ENCODE measurements at places on chromosomes 6 and 20. TPM values are rescaled to one million over a fixed set of nuclear protein-coding genes. Genes with fewer than 3 reads are reported as not detected.

The CTCFL gene
- 0.28 TPM for total RNA-seq

The SLC17A2 gene
- not detected for total RNA-seq

- DNase-seq = no peak
- H3K36me3 ChIP-seq = no peaks in the 10 kb centered on the region
- no peaks in the 10 kb centered on the region for H3K27me3 ChIP-seq
- H3K4me1 ChIP-seq = no peaks in the 10 kb centered on the region
- H3K4me3 ChIP-seq = no peak overlapping the region
- no peak overlapping the region for H3K27ac ChIP-seq
These were observed 50.2 kb upstream of the SIRPG start for GRCh38 chr20:1707588-1708449.

The PRSS16 gene
- total RNA-seq = 0.50 TPM

- no peak overlapping the region for H3K4me3 ChIP-seq
- no peak overlapping the region for H3K27ac ChIP-seq
- no peaks in the 10 kb centered on the region for H3K4me1 ChIP-seq
- no peak for DNase-seq
- no peaks in the 10 kb centered on the region for H3K36me3 ChIP-seq
These were observed 162.8 kb downstream of the SYNE1 start for GRCh38 chr6:152474354-152474753.

The PTCRA gene
- 0.50 TPM for total RNA-seq

DNA sequence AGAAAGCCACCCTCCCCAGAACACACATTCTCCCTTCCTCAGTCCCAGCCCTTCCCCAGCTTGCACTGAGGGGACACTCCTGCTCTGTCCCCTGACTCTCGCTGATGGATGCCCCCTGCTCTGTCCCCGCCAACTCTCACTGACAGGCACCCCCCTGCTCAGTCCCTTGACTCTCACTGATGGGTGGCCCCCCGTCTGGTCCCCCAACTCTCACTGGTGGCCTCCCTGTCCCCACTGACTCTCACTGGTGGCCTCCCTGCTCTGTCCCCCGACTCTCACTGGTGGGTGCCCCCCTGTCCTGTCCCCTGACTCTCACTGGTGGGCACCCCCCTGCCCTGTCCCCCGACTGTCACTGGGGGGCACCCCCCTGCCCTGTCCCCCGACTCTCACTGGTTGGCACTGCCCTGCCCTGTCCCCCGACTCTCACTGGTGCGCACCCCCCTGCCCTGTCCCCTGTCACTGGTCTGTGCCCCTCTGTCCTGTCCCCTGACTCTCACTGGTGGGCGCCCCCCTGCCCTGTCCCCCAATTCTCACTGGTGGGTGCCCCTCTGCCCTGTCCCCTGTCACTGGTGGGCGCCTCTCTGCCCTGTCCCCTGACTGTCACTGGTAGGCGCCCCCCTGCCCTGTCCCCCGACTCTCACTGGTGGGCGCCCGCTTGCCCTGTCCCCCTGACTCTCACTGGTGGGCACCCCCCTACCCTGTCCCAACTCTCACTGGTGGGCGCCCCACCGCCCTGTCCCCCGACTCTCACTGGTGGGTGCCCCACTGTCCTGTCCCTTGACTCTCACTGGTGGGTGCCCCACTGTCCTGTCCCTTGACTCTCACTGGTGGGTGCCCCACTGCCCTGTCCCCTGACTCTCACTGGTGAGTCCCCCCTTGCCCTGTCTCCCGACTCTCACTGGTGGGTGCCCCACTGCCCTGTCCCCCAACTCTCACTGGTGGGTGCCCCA, 60.9 kb downstream of the GINS1 start:
- no peak for DNase-seq
- H3K27ac ChIP-seq = no peak overlapping the region
- H3K36me3 ChIP-seq = peaks cover 60% of the 10 kb centered on the region
- H3K27me3 ChIP-seq = no peaks in the 10 kb centered on the region
- no peaks in the 10 kb centered on the region for H3K4me1 ChIP-seq

The RCAN2 gene
- total RNA-seq = 16.4 TPM

GRCh38 chr6:161374971-161375873, 101.4 kb upstream of the AGPAT4 start:
- no peaks in the 10 kb centered on the region for H3K27me3 ChIP-seq
- H3K4me3 ChIP-seq = no peak overlapping the region
- H3K36me3 ChIP-seq = no peaks in the 10 kb centered on the region
- peak overlapping the region; percentile 6 for H3K27ac ChIP-seq
- peaks cover 32% of the 10 kb centered on the region for H3K4me1 ChIP-seq

- no peak overlapping the region for H3K4me3 ChIP-seq
- no peaks in the 10 kb centered on the region for H3K36me3 ChIP-seq
These were observed 157.6 kb downstream of the MCHR2 start for GRCh38 chr6:99836471-99836870.

- no peaks in the 10 kb centered on the region for H3K27me3 ChIP-seq
- H3K36me3 ChIP-seq = no peaks in the 10 kb centered on the region
- DNase-seq = peak; percentile 93
- H3K4me3 ChIP-seq = no peak overlapping the region
- peaks cover 34% of the 10 kb centered on the region for H3K4me1 ChIP-seq
- H3K27ac ChIP-seq = peak overlapping the region; percentile 27
These were observed 66.6 kb downstream of the EZR start for GRCh38 chr6:158752613-158753012.

The PSMB8 gene
- total RNA-seq = 30.4 TPM

DNA sequence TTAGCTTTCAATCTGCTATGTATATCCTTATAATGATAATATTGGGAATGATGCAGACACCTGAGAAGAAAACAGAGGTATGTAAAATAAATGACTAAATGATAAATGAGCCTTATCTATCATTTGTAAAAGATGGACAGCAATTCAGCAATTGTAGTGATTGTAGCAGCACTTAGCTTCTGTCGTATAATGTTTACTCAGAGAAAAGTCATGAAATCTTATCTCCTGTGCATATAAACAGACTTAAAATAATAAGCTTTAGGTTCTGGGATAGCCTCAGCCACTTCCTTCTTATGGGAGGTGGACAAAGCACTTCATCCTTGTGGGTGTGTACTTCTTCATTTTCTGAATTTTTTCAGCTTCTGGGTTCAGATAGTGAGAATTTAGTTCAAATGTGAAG, 324.8 kb upstream of the MAP3K7 start:
- H3K4me1 ChIP-seq = no peaks in the 10 kb centered on the region
- no peak overlapping the region for H3K4me3 ChIP-seq
- no peaks in the 10 kb centered on the region for H3K36me3 ChIP-seq

The TCP11 gene
- 2.0 TPM for total RNA-seq

DNA sequence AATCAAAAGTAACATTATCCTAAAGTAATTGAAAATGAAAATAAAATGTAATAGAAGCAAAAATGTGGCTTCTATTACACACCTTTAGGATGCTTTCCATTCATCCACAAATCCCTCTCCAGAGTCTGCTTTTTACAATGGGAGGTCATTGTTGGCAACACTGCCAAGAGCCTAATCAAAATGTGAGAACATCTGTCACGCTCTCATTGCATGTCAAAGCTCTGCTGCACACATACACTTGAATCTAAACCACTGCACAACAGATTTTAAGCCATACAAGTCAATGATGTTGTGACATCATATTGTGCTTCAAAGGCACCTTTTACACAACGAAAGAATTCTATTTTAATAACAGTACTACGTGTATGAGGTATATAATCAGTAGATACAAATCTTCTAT, 82.1 kb downstream of the PREP start:
- no peak for DNase-seq
- no peaks in the 10 kb centered on the region for H3K4me1 ChIP-seq
- H3K27ac ChIP-seq = no peak overlapping the region
- H3K27me3 ChIP-seq = no peaks in the 10 kb centered on the region

- H3K4me3 ChIP-seq = no peak overlapping the region
- DNase-seq = no peak
- H3K4me1 ChIP-seq = no peaks in the 10 kb centered on the region
These were observed 199.0 kb downstream of the PRKN start for GRCh38 chr6:162528538-162528937.

- no peak overlapping the region for H3K27ac ChIP-seq
- H3K4me1 ChIP-seq = no peaks in the 10 kb centered on the region
- H3K27me3 ChIP-seq = no peaks in the 10 kb centered on the region
- no peak for DNase-seq
These were observed 112.1 kb upstream of the BCLAF1 start for GRCh38 chr6:136401749-136402148.

GRCh38 chr20:6780433-6781190, 13.1 kb downstream of the BMP2 start:
- H3K4me1 ChIP-seq = no peaks in the 10 kb centered on the region
- H3K27me3 ChIP-seq = no peaks in the 10 kb centered on the region
- no peak overlapping the region for H3K4me3 ChIP-seq
- no peak overlapping the region for H3K27ac ChIP-seq

The DEF6 gene
- total RNA-seq = 6.2 TPM

GRCh38 chr20:62441987-62442539, 14.7 kb upstream of the RBBP8NL start:
- no peak for DNase-seq
- peaks cover 16% of the 10 kb centered on the region for H3K4me1 ChIP-seq

- H3K27me3 ChIP-seq = no peaks in the 10 kb centered on the region
- no peak overlapping the region for H3K27ac ChIP-seq
- DNase-seq = peak; percentile 24
- no peaks in the 10 kb centered on the region for H3K4me1 ChIP-seq
- no peaks in the 10 kb centered on the region for H3K36me3 ChIP-seq
These were observed 3.5 kb upstream of the NT5DC1 start for GRCh38 chr6:116096979-116097816.

The EFCAB8 gene
- 0.10 TPM for total RNA-seq

The TBCC gene
- total RNA-seq = 32.8 TPM

DNA sequence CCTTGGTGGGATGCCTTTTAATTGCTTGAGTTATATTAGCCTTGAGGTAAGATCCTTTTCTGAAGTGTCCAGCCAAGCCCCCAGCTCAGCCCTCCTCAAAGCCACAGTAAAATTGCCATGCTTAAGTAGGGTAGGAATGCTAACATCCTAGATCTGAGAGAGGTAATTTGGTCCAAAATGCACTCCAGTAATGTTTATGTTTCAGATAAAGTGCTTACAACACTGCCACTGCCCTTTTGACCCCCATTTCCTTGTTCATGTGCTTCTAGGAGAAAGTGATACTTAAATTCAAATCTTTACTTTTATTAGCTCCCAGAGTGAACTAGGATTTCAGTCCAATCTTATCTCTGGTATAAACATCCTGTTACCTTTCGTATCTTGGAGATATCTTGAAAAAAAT, 318.0 kb downstream of the BMP2 start:
- no peak overlapping the region for H3K27ac ChIP-seq
- H3K4me1 ChIP-seq = no peaks in the 10 kb centered on the region
- H3K36me3 ChIP-seq = no peaks in the 10 kb centered on the region
- H3K4me3 ChIP-seq = no peak overlapping the region
- H3K27me3 ChIP-seq = no peaks in the 10 kb centered on the region
- DNase-seq = no peak

DNA sequence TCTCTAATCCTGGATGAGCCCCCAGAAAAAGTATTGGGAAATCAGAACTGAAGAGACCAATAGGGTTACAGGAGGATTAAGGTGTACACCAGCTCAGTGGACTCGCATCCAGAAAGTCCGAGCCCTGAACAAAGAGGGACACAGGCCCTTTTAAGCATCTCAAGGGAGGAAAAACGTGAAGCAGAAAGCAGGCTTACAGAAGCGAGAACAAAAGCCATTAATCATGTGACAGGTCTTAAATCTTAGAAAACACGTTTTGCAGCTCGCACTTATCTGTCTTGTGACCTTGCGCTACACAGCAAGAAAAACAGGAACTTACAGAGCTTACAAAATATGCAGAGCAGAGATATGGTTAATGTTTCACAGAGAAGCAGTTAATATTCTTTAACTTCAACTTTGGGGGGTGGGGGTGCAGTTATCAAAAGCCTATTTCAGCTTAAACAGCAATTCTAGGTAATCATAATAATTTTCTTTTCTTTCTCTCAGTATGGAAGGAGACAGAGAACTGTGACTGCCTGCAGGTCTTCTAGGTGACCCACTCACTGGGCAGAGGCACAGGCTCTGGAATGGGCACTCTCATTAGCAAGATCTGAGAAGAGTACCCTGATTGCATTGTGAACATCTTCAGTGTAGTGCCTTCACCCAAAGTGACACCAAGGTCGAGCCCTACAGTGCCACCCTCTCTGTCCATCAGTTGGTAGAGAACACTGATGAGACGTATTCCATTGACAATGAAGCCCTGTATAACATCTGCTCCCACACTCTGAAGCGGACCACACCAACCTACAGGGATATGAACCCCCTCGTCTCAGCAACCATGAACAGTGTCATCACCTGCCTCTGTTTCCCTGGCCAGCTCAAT, 65.0 kb upstream of the MOCS1 start:
- no peak overlapping the region for H3K27ac ChIP-seq
- no peaks in the 10 kb centered on the region for H3K36me3 ChIP-seq
- H3K4me1 ChIP-seq = no peaks in the 10 kb centered on the region
- no peak overlapping the region for H3K4me3 ChIP-seq

DNA sequence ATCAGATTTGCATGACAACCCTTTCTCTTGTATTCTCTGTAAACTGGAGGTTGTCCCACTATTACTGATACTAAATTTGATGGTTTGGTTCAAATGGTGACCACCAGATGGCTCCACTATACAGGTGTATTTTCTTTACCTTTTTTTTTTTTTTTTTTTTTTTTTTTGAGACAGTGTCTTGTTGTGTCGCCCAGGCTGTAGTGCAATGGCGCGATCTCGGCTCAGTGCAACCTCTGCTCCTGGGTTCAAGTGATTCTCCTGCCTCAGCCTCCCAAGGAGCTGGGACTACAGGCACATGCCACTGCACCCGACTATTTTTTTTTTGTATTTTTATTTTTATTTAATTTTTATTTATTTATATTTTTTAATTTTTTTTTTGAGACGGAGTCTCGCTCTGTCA, 6.6 kb upstream of the WTAP start:
- H3K4me1 ChIP-seq = no peaks in the 10 kb centered on the region
- H3K36me3 ChIP-seq = no peaks in the 10 kb centered on the region
- H3K27ac ChIP-seq = no peak overlapping the region
- no peaks in the 10 kb centered on the region for H3K27me3 ChIP-seq
- no peak for DNase-seq

The PTPRA gene
- 171 TPM for total RNA-seq

- no peak for DNase-seq
- H3K36me3 ChIP-seq = no peaks in the 10 kb centered on the region
- no peaks in the 10 kb centered on the region for H3K4me1 ChIP-seq
- H3K27ac ChIP-seq = no peak overlapping the region
- H3K4me3 ChIP-seq = no peak overlapping the region
These were observed 104.0 kb upstream of the CARMIL1 start for GRCh38 chr6:25175196-25175595.

DNA sequence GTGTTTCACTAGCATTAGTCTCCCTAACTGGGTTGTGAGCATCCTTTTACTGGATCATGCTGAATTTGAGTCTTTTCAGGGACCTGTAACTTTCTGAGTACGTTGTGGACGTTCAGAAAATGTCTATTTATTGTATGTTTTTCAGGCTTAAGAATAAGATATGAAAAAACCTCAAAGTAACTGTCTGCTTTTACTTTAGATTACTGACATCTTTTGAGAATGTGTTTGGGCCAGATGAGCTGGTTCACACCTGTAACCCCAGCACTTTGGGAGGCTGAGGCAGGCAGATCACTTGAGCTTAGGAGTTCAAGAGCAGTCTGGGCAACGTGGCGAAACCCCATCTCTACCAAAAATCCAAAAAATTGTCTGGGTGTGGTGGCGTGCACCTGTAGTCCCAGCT, 32.7 kb downstream of the NCOA3 start:
- H3K27me3 ChIP-seq = no peaks in the 10 kb centered on the region
- H3K36me3 ChIP-seq = peaks cover 2% of the 10 kb centered on the region
- no peak for DNase-seq
- no peak overlapping the region for H3K4me3 ChIP-seq
